GM04504 (cell line): ENCODE measurements at places on chromosomes 3 and 15.

DNA sequence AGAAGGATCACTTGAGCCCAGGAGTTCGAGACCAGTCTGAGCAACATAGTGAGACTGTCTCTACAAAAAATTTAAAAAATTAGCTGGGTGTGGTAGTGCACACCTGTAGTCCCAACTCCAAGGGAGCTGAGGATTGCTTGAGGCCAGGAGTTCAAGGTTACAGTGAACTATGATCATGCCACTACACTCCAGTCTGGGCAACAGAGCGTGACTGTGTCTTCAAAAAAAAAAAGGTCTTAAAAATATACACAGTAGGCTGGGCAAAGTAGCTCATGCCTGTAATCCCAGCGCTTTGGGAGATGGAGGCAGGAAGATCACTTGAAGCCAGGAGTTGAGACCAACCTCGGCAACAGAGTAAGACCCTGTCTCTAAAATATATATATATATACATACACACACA, 11.2 kb upstream of the CAMK1 start:
- no peak for DNase-seq

- no peak for DNase-seq
These were observed 3.0 kb upstream of the PROK2 start for GRCh38 chr3:71787851-71788405.

DNA sequence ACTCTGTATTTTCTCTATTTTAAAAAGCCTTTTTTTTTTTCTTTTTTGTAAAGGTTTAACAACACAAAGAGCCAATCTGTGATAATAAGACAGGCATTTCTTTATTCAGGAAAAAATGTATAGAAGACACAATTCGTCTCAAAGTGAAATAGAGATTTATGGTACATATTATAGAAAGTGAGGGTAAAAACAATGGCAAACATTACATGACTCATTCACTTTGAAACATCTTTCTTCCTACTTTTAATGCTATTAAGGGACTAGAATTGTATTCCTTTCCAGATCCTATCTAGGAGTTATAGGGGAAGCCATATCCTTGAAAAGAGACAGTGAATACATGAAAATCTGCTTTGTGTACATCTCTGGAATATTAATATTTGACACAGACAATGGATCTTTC, 137.1 kb upstream of the MCTP2 start:
- no peak for DNase-seq

- DNase-seq, result no peak
These were observed 667.1 kb upstream of the NR2F2 start for GRCh38 chr15:95663156-95664100.

DNA sequence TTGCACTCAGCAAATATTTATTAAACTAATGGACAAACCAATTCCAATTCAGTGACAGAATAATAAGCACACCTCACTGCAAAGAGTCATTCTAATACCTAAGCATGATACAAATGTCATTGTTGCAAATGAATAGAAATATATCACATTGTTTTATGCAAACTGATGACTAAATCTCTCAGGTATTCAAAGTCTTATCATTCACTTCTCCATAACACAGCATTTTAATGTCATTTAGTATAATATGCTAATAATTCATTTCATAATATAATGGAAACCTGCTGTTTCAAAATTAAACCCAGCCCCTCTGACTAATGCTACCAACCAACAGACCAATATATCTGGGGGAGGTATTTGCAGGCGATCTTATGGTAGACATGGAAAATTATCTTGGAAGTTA, 71.8 kb downstream of the FGF7 start:
- no peak for DNase-seq

GRCh38 chr15:77821188-77821958, 188.7 kb upstream of the LINGO1 start:
- DNase-seq, result peak; percentile 15

DNA sequence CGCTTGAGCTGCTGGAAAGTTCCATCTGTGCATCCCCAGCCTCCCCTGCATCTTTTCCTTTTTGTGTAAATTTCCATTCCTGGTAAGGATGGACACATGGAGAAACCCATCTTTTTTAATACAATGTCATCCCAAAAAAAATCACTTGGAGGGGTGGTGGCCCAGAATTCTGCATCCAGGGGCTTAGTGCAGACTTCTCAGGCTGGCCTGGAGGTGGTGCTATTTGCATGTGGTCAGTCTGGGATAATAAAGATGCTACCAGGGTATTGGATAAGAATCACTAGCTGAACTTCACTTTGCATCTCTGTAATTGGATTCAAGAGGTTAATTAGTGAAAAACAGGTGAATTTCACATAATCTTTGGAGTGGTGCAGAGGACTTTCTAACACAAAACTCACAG, 1.8 kb upstream of the ZSCAN2 start:
- peak; percentile 24 for DNase-seq
